Pulmonary artery endothelial cell (primary cell): ENCODE measurements at places on chromosomes 12 and 14.

- DNase-seq: no peak
Measured at GRCh38 chr12:76249501-76249900, 98.7 kb downstream of the BBS10 start.

- DNase-seq: no peak
Measured at GRCh38 chr14:61564618-61565091, 130.7 kb upstream of the HIF1A start.

DNA sequence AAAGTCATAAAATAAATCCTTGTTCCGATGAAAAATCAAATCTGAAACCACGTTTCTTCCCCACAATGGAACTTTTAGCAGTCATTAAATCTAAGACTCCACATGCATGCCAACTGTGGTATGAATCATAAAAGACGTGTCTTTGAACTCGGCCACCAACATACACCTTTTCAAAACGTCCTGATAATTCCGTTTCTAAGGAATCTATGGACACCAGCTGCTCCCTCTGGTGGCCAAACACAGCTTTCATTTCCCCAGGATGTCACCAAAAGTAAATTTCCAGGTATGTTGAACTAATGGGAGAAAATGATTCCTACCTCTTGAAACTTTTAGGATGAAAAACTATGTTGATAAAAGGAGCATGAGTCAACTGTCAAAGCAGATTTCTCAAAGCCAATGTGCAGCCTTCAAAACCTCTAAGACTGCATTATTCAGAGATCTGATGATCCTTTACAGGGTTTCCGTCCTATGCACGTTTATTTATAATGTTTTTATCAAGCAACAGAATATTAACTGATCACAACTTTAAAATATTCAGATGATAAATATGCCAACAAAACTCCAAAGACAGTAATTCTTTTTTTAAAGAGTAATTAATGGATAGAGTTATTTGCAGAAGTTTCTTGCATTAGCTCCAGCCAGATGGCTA lies 96.2 kb downstream of the CIT start:
- peak; percentile 10 for DNase-seq

DNA sequence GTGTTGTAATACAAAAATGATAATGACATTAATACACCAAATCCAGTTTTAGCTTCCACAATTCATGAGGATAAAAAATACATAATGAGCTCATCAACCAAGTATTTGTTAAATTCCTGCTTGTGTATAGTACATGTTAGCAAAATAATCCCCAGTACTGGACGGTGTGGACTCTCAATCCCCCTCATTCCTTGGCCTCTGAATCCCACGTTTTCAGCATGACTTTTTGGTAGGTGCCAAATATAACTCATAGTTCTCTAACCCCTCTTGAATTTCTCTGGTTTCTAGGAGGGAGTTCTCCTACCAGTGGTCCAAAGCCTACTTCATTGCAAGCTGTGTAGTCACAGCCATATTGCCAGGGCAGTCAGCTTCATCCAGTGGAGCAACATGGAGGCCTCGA lies 41.4 kb upstream of the EPS8 start:
- no peak for DNase-seq

DNA sequence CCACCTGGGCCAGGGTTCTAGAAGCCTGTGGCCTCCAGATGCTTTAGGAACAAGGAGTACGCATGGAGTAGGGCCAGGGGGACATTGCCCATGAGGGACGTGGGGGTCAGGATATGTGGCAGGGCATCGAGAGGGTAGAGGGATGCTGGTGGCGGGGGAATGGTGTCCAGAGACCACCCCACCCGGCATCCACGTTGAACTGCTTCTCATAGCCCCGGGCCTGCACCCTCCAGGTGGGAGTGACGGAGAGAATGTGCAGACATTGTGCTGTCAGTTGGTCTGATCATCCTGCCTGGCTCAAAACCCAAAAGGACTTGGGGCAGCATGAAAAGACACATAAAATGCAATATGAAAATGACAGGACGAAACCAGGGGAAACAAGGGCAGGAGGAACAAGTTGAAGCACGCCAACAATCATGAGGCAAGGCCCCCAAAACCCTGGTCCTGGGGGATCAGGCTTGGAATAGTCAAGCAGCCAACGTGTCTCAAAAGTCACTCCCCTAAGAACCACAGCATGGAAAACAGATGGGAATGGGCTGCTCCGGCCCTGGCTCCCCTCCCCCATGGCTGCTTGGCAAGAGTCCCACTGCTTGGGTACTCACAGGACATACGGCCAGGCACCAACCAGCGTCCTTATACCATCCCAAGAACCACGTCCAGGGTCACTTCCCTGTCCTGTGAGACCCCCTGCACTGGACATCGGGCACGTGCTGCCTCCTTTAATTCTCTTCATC lies 117.9 kb downstream of the DICER1 start:
- DNase-seq: no peak
